Nephron progenitor cell (in vitro differentiated cells): ENCODE measurements at places on chromosomes 5 and 9.

- no peaks in the 10 kb centered on the region for H3K36me3 ChIP-seq
- no peak overlapping the region for H3K4me3 ChIP-seq
- peaks cover 31% of the 10 kb centered on the region for H3K27me3 ChIP-seq
- no peak for DNase-seq
Measured at GRCh38 chr5:143398451-143399237, 4.8 kb downstream of the NR3C1 start.

DNA sequence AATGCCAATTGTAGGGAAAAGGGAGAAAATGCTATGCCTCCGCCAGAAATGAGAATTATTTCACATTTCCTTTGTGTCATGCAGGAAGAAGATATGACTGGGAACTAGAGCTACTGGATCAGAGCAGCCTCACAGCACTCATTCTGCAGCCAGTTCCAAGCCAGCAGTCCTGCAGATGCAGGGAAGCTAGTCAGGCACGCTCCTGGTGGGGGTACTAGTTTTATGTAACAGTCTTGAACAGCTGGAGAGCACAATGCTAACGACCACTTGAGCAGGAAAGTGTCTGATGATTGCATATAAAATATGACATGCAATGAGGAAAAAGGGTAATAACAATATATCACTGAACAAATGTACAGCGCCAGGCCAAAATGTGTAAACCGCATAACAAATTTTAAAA, 21.7 kb downstream of the CDH10 start:
- no peak overlapping the region for H3K4me3 ChIP-seq
- H3K4me1 ChIP-seq, result no peaks in the 10 kb centered on the region
- no peaks in the 10 kb centered on the region for H3K27me3 ChIP-seq
- no peaks in the 10 kb centered on the region for H3K36me3 ChIP-seq
- H3K27ac ChIP-seq, result no peak overlapping the region

- peak overlapping the region; percentile 83 for H3K4me3 ChIP-seq
- peaks cover 89% of the 10 kb centered on the region for H3K27me3 ChIP-seq
- peaks cover 43% of the 10 kb centered on the region for H3K4me1 ChIP-seq
- no peaks in the 10 kb centered on the region for H3K36me3 ChIP-seq
Measured at GRCh38 chr5:2757563-2758351, 6.3 kb upstream of the IRX2 start.

DNA sequence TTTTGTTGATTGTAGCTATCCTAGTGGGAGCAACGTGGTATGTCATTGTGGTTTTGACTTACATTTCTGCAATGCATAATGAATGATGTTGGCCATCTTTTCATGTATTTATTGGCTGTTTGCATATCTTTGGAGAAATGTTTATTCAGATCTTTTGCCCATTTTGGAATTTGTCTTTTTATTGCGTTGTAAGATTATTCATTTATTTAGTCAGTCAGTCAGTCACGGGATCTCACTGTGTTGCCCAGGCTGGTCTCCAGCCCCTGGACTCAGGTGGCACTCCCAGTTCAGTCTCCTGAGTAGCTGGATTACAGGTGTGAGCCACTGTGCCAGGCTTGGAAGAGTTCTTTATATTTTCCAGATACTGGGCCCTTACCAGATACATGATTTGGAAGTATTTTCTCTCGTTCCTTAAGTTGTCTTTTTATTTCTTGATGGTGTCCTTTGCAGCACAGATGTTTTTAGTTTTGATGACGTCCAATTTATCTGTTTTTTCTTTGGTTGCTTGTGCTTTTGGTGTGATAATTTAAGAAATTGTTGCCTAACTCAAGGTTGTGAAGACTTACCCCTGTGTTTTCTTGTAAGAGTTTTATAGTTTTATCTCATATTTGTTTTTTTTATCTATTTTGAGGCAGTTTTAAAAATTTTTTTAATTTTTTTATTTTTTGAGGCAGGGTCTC, 67.1 kb downstream of the EHMT1 start:
- no peak overlapping the region for H3K27ac ChIP-seq
- H3K27me3 ChIP-seq, result no peaks in the 10 kb centered on the region
- H3K36me3 ChIP-seq, result peaks cover 34% of the 10 kb centered on the region
- H3K4me3 ChIP-seq, result no peak overlapping the region

- H3K4me1 ChIP-seq, result no peaks in the 10 kb centered on the region
- no peak for DNase-seq
- no peak overlapping the region for H3K27ac ChIP-seq
Measured at GRCh38 chr5:42691413-42691937, 65.1 kb upstream of the CCDC152 start.

DNA sequence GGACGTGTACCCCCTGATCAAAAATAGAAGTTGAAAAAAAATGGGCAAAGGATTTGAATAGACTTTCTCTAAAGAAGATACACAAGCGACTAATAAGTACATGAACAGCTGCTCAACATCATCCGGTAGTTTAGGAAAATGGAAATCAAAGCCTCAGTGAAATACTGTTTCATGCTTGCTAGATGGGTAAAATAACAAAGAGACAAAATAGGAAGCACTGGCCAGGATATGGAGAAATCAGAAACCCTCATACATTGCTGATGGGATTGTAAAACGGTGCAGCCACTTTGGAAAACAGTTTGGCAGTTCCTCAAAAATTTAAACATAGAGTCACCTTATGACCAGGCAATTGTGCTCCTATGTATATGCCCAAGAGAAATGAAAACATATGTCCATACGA, 65.0 kb upstream of the SUB1 start:
- no peak overlapping the region for H3K4me3 ChIP-seq
- H3K27me3 ChIP-seq, result peaks cover 6% of the 10 kb centered on the region
- no peaks in the 10 kb centered on the region for H3K36me3 ChIP-seq
- no peaks in the 10 kb centered on the region for H3K4me1 ChIP-seq
- DNase-seq, result no peak

- no peak overlapping the region for H3K4me3 ChIP-seq
- peaks cover 12% of the 10 kb centered on the region for H3K4me1 ChIP-seq
- no peak for DNase-seq
- H3K27ac ChIP-seq, result no peak overlapping the region
- H3K36me3 ChIP-seq, result no peaks in the 10 kb centered on the region
- H3K27me3 ChIP-seq, result no peaks in the 10 kb centered on the region
Measured at GRCh38 chr9:93236541-93237206, 52.7 kb downstream of the WNK2 start.

DNA sequence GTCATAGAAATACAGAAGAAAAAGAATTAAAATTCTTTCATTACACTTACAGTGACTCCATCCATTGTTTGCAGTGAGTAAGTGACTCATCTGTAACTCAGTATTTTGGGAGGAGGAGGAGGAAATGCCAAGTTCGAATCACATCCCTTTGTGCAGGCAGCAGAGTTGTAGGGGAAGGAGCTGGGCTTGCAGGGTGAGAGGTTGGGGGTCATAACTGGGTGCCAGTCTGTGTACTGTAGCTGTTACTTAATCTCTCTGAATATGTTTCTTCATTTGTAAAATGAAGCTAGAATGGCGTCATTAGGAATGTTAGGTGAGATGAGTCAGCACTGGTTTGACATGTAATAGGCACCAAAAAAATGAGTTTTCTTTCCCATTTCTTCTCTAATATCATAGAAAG, 235.7 kb upstream of the ADAMTSL1 start:
- no peaks in the 10 kb centered on the region for H3K36me3 ChIP-seq
- no peak for DNase-seq
- no peak overlapping the region for H3K4me3 ChIP-seq
- peaks cover 4% of the 10 kb centered on the region for H3K4me1 ChIP-seq

GRCh38 chr5:157956271-157956885, 97.4 kb upstream of the CLINT1 start:
- no peak overlapping the region for H3K27ac ChIP-seq
- peaks cover 16% of the 10 kb centered on the region for H3K4me1 ChIP-seq
- DNase-seq, result no peak

DNA sequence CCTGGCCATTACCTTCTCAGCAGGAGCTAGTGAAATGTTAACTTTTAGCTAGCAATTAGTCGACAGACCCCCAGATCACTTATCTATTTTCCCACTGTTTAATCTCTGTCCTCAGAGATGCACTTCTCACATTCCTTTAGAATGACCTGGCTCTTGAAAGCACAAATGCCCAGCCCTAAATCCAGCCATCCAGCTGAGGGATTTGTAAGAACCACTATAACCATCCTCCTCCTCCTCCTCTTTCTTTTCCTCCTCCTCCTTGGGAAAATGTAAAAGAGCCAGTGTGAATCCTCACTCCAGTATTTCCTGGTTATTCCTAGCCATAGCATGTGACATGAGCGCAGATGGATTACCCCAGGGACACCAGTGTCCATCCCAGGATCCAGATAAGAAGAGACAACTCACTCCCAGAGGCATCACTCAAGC, 124.3 kb downstream of the ENC1 start:
- H3K4me1 ChIP-seq, result peaks cover 49% of the 10 kb centered on the region
- DNase-seq, result no peak
- H3K4me3 ChIP-seq, result no peak overlapping the region
- H3K36me3 ChIP-seq, result no peaks in the 10 kb centered on the region

- H3K4me1 ChIP-seq, result no peaks in the 10 kb centered on the region
- DNase-seq, result no peak
- H3K27ac ChIP-seq, result no peak overlapping the region
- no peak overlapping the region for H3K4me3 ChIP-seq
- peaks cover 7% of the 10 kb centered on the region for H3K36me3 ChIP-seq
Measured at GRCh38 chr9:83582029-83582428, 40.9 kb upstream of the IDNK start.

- H3K4me3 ChIP-seq, result no peak overlapping the region
- H3K27me3 ChIP-seq, result peaks cover 13% of the 10 kb centered on the region
- no peak overlapping the region for H3K27ac ChIP-seq
- peaks cover 10% of the 10 kb centered on the region for H3K4me1 ChIP-seq
- no peak for DNase-seq
Measured at GRCh38 chr9:127732444-127732843, 2.6 kb downstream of the TOR2A start.
